B cell (primary cell): ENCODE measurements at places on chromosomes 4 and X. TPM values are rescaled to one million over a fixed set of nuclear protein-coding genes. Genes with fewer than 3 reads are reported as not detected.

DDIT4L gene
- 0.12 TPM in 1 of 2 replicates, not detected in the other for total RNA-seq

GRCh38 chrX:150575419-150575814, 7.0 kb downstream of the MTM1 start:
- H3K27me3 ChIP-seq, result no peaks in the 10 kb centered on the region
- H3K27ac ChIP-seq, result peak overlapping the region; percentile 12
- H3K36me3 ChIP-seq, result no peaks in the 10 kb centered on the region
- peak overlapping the region; percentile 12 for H3K4me3 ChIP-seq
- DNase-seq, result no peak

DNA sequence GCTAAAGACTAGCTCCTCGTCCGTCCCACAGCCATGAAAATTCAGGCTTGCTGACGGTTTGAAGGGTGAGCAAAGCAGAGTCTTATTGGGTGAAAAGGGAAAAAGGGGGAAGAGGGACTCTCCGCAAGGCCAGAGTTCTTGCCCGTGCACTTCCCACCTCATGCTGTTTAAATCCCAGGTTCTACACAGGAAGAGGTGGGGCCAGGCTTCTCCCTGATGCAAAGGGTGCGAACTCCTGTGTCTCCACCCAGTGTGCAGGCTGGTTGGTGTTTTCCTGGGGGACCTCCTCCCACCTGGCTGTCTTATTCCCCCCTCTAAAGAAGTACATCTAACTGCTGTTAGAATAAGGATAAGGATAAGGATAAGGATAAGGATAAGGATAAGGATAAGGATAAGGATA, 18.0 kb upstream of the LANCL3 start:
- DNase-seq, result no peak
- no peaks in the 10 kb centered on the region for H3K27me3 ChIP-seq
- no peak overlapping the region for H3K27ac ChIP-seq

CXorf51A gene
- total RNA-seq, result not detected in 2 replicates

RAB41 gene
- total RNA-seq, result not detected in 2 replicates

GRCh38 chrX:136065044-136065671, 79.9 kb downstream of the SLC9A6 start:
- no peak overlapping the region for H3K4me3 ChIP-seq
- no peaks in the 10 kb centered on the region for H3K4me1 ChIP-seq
- no peak for DNase-seq
- no peaks in the 10 kb centered on the region for H3K36me3 ChIP-seq

DNA sequence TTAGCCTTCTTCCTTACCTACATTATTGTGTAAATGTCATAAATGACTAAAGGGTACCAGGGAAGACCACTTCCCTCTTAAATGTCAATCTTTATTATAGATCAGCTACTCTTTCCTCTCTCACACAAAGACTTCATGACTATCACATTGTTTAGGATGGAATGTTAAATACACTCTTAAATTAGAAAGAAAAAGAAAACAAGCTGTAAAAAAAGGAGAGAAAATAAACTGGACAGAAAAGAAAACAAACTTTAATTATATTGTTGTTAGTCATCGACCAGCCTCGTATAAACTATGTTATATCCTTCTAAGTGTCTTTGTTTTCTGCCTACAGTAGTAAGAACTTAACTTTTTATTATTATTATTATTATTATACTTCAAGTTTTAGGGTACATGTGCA, 666.4 kb upstream of the NR3C2 start:
- H3K27me3 ChIP-seq, result no peaks in the 10 kb centered on the region
- no peaks in the 10 kb centered on the region for H3K36me3 ChIP-seq
- no peak for DNase-seq
